Left hindlimb (tissue), 1 donor: ENCODE measurements at places on chromosomes 2 and 18.
A peak's percentile ranks its signal among the peaks of the same experiment; 100 is the strongest.

DNA sequence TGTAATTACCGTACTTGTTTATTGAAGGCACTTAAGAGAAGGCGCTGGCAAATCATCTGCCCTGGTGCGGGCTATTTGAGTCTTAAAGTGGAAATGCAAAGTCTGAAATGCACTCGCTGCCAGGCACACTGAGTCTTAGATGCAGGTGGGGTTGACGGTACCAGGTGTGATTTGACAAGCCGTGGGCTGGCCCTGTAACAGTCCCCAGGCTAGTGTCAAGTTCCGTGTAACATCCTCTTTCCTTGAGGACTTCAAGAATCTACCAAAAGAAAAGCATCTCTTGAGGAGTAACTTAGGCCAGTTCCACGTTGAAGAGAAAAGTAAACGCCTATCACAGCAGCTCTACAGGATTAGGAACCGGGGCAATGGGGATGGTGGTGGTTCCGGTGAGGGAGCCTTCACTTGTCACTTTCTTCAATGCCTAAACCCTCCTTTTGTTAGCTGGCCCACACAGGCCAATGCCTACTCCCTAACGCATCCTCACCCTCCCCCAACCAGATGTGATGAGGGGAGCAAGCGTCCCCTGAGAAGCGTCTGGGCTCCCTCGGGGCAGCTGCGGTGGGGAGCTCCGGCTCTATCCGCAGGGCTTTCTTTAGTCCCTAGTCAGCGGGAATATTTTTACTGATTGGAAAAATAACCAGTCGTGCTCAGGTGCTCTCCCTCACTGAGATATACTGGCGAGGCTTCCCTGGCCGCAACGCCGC is 1.5 kb upstream of the UGP2 start:
- no peak for DNase-seq

GRCh38 chr2:41966920-41967319 is 80.9 kb upstream of the PKDCC start:
- DNase-seq = peak; percentile 43

GRCh38 chr2:240462073-240462706 is 26.7 kb downstream of the GPC1 start:
- peak; percentile 26 for DNase-seq

DNA sequence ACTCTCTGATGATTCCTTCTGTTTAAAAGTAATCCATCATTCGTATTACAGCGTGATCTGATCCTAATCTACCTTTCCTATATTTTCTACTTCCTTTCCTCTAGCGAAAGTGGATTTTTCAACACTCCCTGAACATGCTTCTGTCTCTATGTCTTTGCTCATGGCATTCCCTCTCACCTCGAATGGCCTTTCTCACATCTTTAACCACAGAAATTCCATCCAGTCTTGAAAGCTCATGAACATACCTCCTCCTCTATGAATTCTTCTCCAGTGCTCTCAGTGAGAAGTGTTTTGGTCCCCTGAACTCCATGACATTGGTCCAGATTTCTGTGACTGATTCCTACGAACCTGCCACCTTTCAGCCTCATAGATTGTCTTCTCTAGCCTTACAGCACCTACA is 323.2 kb downstream of the RAD51AP2 start:
- no peak for DNase-seq

DNA sequence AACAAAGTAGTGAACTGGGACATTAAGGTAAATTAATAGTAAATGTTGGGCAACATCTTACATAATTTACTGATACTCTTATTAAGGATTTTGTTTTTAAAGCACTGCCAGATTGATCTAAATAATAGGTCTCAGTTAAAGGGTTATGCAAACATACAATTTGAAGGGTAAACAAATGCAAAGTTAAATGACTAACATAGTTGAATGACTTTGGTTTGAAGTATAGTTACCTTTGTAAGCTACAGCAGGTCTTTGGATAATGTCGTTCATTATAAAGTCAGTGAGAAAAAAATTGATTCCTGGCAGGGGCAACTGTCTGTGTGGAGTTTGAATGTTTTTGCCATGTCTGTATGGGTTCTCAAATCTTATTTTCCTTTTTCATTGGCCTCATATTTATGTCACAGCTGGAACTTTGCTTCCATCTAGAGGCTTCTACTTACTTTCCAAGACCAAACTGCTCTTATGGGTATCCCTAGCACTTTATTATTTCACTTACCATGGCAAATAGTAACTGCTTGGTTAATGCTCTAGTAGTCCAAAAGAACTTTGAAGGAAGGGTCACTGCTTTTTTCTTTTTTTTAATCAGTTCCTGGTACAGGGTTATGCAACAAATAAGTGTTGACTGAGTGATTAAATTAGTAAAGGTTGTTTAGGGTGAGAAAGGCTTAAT is 107.8 kb downstream of the NBEAL1 start:
- no peak for DNase-seq

DNA sequence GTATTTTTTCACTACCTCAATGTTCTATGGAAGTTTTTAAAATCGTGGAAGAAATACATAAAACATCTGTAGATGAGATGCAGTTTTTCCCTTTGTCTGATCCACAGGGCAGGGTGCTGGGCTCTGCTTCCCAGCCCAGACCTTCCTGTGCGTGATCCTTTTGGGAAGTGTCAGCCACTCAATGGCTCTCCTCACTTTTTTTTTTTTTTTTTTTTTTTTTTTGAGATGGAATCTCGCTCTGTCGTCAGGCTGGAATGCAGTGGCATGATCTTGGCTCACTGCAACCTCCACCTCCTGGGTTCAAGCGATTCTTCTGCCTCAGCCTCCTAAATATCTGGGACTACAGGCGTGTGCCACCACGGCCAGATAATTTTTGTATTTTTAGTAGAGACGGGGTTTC is 32.8 kb downstream of the SOWAHC start:
- no peak for DNase-seq

DNA sequence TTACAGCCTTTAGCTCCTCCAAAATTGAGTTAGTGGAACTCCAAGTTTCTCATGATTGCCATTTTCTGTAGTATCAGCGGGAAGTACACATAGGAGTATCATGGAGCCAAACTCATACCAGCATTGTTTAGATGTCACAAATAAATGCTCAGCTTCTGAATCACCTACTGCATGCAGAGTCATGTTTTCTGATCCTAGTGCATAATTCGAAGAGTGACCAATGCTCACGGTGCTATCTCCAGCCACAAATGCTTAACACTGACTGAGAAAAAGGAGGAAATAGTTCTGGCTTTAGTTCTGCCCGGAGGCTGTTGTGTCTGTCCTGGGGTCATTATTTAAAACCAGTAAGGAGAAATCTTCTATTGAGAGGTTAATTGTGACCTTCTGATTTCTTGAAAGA is 45.4 kb upstream of the LRATD1 start:
- no peak for DNase-seq

GRCh38 chr2:179272406-179273192 is 8.0 kb upstream of the SESTD1 start:
- DNase-seq = no peak

GRCh38 chr2:54666634-54667265 is 56.7 kb upstream of the EML6 start:
- peak; percentile 54 for DNase-seq

DNA sequence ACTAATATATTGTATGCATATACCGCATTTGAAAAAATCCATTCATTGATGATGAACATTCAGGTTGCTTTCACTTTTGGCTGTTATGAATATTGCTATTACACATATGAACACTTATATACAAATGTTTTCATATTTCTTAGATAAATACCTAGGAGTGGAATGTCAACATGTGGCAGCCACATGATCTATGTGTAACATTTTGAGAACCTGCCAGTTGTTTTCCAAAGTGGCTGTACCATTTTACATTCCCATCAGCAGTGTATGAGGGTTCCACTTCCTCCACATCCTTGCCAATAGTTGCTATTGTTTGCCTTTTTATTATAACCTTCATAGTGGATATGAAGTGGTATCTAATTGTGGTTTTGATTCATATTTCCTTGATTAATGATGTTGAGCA is 40.5 kb downstream of the CCDC85A start:
- no peak for DNase-seq

- peak; percentile 69 for DNase-seq
These were observed 55.9 kb upstream of the CTLA4 start for GRCh38 chr2:203811491-203812221.
